ENCODE measurements at places on chromosomes 3 and 15.
A peak's percentile ranks its signal among the peaks of the same experiment; 100 is the strongest.

GRCh38 chr3:124814620-124815421 lies 72.3 kb downstream of the ITGB5 start:
- DNase-seq, result peak; percentile 51

GRCh38 chr15:25715536-25716413 lies 147.4 kb downstream of the ATP10A start:
- no peak for DNase-seq

GRCh38 chr3:61141697-61142096 lies 109.6 kb downstream of the FHIT start:
- DNase-seq, result no peak

- peak; percentile 28 for DNase-seq
Measured at GRCh38 chr15:98872774-98873173, 134.8 kb downstream of the PGPEP1L start.

DNA sequence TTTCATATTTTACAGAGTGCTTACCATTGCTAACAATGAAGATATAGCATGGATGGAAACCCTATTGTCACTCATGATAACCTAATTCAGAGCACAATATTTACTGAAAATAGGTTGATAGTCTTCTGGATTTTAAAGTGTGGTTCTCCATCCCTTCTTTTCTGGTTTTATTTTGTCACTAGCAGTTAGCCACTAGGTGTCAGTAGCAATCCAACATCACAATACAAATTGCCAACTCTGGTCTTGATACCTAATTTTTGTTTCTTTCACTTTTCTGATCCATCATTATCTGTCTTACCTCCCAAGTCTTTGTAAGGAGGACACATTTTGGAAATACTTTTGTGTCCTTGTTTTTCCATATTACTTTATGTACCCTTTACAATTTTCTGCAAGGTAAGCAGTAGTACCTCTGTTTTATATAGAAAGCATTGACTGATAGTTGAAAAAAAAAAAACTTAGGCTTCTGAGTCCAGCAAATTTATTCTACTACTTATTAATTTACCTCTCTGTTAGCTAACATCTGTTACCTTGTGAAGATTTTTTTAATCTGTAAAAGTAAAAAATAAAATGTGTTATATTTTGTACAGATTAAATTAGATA lies 28.3 kb upstream of the CRYBG3 start:
- peak; percentile 81 for DNase-seq

DNA sequence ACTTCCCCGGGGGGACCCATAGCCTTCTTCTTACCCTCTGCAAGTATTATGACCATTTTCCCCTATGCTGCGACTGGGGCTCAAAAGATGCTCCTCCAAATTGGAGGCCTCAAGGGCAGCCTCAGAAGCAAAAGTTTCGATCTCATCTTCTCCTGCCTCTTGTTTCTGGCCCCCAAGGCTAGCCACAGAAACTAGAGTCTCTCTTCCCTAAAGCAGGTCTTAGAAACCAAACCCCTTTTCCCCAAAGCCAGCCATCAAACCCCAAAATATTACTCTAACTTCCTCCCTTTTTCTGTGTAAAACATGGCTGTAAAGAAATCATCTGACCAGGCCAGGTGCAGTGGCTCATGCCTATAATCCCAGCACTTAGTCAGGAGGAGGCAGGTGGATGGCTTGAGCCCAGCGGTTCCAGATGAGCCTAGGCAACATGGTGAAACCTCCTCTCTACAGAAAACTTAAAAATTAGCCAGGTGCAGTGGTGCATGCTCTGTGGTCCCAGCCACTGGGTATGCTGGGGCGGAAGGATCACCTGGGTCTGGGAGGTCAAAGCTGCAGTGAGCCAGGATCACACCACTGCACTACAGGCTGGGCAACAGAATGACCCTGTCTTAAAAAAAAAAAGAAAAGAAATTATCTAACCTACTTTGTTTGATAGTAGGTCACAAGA lies 36.7 kb upstream of the MFGE8 start:
- no peak for DNase-seq

- no peak for DNase-seq
Measured at GRCh38 chr3:193840111-193840641, 247.2 kb downstream of the OPA1 start.

GRCh38 chr3:188232656-188233055 lies 78.7 kb downstream of the LPP start:
- no peak for DNase-seq

GRCh38 chr15:75583701-75584100 lies 4.6 kb upstream of the PTPN9 start:
- no peak for DNase-seq

GRCh38 chr15:100252779-100253417 lies 88.9 kb downstream of the ADAMTS17 start:
- no peak for DNase-seq

GRCh38 chr3:117234331-117234730 lies 524.8 kb downstream of the TUSC7 start:
- no peak for DNase-seq
